Astrocyte of the spinal cord (primary cell): ENCODE measurements at places on chromosomes 11 and 22.

GRCh38 chr11:65316227-65317024 is 1.8 kb downstream of the CDC42EP2 start:
- DNase-seq: peak; percentile 70

DNA sequence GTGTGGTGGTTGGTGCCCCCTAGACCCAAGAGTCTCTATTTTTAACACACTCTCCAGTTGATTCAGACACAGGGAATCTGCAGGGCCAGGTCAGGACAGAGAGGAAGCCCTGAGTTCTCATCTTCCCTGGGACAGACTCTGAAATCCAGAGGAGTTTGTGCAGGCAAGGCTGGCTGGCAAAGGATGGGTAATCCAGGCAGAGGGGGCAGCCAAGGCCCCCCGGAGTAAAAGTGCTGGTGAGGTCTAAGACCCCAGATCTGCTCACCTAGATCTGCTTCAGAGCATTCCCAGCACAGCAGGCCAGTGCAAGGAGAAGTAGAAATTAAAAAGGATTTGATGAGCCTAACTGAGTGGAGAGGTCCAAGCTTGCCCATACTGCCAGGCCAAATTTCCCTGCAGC is 40.6 kb upstream of the MN1 start:
- DNase-seq: no peak

DNA sequence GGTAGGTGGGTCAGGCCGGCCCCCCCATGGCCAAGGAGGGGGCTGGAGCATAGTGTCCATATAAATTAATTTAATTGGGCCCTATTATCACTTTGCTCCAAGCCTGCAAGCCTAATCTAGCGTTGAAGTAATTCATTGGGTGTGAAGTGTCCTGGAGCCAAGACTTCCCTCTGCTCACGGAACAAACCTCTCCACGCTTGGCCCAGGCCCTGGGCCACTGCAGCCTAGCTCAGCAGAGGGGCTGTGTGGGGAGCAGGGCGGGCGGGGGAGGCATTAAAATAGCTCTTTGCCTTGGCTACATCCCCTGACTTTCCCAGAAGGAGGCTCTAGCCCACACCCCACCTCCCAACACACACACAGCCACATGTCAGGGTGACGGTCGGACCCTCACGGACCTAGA is 73.5 kb downstream of the THAP12 start:
- no peak for DNase-seq

- no peak for DNase-seq
These were observed 38.3 kb upstream of the MYH9 start for GRCh38 chr22:36425977-36426523.

DNA sequence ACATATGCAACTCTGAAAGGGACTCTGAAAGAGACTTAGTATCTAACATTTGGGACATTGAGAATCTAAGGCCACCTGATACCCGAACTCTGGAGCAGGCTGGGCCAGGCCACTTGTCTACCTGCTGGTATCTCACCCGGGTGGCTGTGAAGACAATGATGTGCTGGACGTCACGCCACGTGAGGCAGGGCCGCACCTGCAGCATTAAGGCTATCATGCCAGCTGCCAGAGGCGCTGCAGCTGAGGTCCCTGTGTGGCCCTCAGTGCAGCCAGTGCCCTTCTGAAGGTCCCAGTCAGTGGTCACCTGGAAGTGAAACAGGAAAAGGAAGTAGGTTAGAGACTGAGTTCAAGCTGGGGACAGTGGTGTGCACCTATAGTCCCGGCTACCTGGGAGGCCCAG is 12.4 kb downstream of the PCSK7 start:
- DNase-seq: no peak

- DNase-seq: no peak
These were observed at the start of gene RASD2 for GRCh38 chr22:35540595-35541253. RASD2 (plus strand) TSS chr22:35540831; CDS start chr22:35546810, 5,979 bp downstream.

DNA sequence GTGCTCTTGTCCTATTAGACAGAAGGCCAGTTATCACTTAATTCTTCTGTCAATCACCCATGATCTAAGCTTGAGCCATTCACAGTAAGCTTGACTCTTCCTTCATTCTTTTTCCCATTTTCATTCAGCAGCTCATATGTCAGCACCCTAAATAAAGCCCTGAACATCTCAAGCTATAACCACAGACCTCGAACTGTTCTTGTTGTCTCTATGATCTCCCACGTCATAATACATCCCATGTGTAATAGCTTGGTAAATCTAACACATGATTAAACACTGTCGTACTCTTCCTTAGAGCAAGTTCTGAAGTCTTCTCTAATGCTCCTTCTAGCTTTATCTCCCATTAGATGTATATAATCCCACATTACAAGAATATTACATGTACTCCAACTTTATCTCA is 14.4 kb downstream of the MUC15 start:
- peak; percentile 16 for DNase-seq

- peak; percentile 9 for DNase-seq
These were observed 44.3 kb downstream of the RASSF10 start for GRCh38 chr11:13053255-13053917.

- DNase-seq: no peak
These were observed 3.1 kb upstream of the GLYAT start for GRCh38 chr11:58734681-58735490.

DNA sequence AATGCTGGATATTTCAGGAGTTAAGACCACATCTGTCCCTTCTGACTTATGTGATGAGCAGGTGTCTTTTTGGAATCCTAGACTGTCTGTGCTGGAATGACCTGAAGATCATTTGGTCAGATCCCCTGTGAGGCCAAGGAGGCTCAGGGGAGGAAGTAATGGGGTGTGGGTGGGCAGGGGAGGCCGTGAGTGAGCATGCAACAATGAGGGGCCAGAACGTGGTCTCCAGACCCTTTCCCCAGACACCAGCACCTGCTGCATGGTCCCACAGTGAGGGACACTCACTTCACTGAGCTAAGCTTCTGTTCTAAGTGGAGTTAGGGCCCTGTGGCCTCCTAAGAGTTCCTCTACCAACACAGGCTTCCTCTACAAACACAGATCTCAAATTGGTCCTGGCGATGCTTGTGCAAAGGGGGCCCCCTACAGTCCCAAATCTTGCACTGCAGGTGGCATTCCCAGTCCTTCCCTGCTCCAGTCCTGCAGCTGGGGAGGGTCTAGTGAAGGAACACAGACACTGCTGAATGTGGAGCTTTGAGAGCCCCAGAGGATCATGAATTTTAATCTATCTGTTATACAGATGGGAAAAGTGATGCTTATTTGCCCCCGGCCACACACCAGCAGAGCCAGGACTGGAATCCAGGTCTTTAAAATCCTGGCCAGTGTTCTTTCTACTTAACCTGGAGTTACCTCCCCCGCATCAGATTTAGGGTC is 7.4 kb downstream of the USP2 start:
- peak; percentile 70 for DNase-seq

DNA sequence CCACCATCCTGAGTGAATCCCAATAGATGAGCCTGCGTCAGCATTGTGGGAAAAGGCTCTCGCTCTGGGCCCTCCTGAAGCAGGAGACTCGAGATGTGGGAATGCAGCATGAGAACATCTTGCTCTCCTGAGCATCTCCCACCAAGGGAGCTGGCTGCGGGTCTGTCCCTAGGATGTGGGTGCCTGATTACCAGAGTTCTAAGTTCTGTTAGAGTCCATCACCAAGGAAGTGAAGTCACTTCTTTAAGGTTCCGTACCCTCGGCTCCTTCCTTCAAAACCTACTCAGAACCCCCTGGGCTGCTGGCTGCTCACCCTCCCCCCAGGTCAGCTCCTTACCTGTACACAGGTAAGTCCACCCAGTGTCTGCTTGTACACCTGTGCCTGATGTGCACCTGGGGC is 100.5 kb upstream of the IGLL5 start:
- DNase-seq: no peak

DNA sequence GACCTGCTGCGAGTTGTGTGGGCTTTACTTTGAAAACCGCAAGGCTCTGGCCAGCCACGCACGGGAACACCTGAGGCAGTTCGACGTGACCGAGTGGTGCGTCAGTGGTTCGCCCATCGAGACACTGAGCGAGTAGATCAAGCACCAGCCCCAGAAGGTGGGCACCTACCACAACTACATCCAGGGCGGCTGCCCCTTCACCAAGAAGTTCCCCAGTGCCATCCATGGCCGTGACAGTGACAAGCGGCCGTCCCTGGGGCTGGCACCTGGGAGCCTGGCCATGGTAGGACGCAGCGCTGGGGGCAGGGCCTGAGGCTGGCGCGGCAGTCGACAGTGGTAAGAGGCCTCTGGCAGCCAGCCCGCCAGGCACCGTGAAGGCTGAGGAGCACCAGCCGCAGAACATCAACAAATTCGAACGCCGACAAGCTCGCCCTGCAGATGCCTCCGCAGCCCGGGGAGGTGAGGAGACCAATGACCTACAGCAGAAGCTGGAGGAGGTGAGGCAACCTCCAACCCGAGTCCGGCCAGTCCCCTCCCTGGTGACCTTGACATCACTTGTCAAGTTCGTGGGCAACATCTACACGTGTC is 545.2 kb upstream of the CCDC179 start:
- no peak for DNase-seq
